ENCODE measurements at places on chromosomes 6 and 20.

DNA sequence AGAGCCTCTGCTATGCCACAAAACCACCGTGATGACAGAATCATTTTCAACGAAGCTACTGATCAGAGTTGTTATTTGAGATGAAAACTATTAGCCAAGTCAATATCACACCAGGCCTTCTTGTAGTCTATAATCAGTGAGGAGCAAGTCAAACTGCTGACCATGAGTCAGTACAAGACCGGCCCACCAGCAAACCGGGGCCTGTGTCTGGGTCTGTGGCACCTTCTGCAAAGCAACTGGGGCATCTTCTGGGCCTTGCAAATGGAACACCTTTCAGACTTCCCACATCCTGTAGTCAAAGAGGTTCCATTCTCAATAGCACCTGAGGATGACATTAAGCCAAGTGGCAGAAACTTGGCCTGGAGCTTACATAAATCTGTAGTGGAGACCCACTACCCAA is 38.5 kb downstream of the CPXM1 start:
- no peak for DNase-seq

DNA sequence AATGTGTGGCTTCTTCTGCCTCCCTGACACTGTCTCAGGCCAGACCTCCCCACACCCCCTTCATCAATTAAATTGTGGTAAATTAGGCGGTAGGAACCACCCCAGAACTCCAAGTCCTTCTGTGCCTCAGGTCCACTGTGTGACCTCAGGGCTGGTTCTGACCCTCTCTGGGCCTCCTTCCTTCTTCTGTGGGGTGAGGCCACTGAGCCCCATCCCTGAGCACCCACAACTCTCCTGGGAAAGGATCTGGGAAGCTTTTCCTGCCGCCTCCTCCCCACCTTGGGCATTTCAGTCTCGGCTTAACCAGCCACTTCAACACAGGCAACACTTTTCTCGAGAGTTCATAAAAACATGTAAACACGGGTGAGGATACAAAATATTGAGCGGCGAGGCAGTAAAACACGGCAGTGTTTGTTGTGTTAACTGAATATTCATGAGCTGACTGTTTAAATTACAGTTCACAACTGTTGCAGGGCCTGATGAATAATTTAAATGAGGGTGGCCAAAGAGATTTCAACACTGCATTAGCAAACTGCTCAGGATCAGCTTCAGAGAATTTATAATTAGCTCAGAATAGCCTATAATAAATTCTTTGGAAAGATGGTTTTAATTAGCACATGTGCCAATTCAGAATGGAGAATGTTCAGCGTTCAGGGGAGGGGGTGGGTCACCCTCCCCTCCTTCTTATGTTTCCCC is 112.1 kb downstream of the TOX2 start:
- DNase-seq = peak; percentile 55

DNA sequence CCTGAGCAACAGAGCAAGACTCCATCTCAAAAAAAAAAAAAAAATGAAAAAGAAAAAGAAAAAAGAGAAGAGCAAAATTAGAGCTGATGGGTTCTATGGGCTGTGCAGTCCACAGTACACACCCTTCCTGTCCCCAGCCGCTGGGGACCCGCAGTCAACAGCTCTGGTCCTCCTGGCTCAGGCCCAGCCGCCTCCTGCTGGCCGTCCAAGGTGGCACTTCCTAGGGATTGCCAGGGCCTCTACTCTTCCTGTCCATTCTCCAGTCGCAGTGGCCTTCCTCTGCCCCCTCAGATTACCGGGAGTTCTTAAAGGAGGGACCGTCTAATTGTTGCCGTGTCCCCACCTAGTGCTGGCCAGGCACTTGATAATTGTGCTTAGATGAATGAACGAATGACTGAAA is 41.7 kb downstream of the TMEM242 start:
- no peak for DNase-seq

GRCh38 chr20:31842471-31843157 is 2.8 kb downstream of the FOXS1 start:
- no peak for DNase-seq

DNA sequence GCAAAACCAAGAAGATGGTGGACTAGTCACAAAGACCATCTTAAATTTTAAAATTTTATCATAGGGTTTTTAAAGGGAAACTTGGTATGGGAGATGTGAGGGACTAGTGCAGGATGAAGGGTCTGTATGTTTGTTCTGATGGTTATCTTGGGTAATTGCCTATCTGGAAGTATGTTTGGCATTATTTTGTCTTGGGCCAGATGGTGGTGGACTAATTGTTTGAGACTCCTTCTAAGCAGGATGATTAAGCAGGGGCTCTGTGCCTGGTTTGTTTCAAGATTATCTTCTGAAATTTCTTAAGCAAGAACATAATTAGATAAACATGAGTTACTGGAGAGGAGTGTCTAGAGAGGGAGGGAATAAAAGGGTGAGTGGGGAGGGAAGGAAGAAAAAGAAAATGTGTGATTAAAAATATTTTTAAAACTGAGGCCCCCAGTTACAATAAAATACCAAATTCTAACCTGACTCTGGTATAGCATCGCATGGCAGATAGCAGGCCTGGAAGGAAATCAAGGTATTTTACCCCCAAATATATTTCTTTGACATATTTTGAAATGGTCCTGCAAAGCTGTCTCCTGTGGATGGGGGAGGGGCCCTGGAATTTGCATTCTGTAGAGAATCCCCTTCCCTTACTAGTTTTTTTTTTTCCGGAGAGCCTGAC is 49.9 kb upstream of the FAM184A start:
- DNase-seq = no peak

DNA sequence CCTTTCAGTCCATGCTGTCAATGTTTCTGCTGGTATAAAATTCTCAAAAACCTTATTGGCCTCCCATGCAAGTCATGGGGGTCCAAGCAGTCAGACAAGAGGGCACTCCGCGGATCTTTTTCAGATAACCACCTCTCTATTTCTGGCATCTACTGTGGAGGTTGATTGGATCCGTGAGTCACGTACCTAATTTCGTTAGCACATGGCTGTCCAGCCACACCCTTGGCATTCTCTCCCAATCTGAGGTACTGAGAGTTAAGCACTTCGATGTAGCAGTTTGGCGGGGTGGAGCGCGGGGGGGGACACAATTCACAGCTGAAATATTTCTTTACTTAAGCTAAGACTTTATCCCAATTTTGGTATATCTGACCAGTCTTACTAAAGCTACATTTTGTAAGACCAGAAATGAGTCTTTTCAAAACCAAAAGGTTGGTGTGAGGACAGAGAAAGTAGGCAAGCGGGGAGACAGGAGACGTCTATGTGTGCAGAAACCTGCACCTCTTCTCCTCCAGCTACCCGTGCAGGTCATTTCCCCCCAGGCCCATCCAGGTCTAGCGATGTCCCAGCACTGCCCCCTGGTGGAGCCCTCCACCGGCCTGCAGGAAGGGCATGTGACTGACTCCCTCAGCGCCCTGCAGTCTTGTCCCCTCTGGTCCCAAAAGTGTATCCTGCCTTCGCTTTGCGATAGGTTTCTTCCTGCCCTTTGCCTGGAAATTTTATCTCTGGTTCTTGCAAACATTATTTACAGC is 113.1 kb downstream of the ADAT2 start:
- DNase-seq = no peak

DNA sequence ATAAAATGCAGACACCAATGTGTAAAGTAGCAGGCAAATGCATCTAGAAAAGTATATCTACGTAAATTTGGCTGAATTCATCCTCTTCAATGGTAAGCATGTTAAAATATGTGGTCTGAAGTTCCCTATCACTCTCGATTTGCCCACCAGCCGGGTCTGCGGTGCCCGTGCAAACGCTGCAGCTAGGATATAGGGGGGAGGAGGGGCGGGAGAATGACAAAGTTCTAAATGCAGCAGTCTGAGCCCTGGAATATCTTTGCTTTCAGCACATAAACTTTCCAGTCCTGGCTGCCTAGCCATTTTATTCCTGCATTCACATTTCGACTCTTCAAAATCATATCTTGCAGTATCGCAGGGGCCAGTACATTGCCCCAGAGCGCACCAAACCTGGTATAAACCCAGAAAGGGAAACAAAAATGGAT is 708 bp downstream of the NRN1 start:
- DNase-seq = no peak

DNA sequence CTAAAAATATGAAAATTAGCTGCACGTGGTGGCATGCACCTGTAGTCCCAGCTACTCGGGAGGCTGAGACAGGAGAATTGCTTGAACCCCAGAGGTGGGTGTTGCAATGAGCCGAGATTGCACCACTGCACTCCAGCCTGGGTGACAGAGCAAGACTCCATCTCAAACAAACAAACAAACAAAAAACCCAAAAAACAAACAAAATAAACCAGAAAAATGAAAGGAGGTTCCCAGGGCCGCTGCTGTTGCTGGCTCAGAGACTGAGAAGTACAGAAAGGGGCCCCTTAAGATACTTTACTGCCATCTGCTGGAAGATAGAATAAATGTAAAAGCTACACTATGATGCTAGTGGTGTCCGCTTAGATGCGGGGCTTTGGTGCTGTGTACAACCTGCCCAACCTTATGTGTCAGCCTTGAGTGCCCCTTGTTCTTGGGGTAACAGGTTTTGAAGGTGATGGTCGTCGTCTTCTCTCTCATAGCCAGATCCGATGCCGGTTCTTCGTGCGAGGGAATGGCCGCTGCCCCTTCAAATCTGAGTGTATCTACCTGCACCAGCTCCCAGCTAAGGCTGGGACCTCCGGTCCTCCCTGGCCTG is 2.8 kb upstream of the FANCE start:
- DNase-seq = peak; percentile 15

- no peak for DNase-seq
Measured at GRCh38 chr20:37973059-37973910, 60.0 kb downstream of the TTI1 start.

- peak; percentile 73 for DNase-seq
Measured at GRCh38 chr6:18122128-18123093, at the start of gene NHLRC1. Gene NHLRC1 (minus strand): TSS chr6:18122677. CDS start chr6:18122606, 71 bp downstream.

DNA sequence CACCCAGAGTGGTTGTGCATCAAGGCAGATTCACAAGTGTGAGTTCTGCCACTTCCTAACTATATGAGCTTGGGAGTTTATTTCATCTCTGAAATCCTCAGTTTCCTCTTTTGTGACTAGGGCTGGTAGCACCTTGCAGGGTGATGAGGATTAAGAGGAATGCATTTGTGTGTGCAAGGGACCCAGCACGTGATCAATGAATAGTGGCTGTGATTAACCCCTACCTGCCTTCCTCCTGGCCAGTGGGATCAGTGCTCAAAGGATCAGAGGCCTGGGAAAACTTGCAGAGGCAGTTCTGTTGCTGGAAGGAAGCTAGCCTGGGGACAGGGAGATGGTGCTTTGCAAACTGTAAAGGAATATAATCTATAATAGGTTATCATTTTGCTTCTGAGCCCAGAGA is 7.3 kb downstream of the SDC4 start:
- DNase-seq = no peak

- no peak for DNase-seq
Measured at GRCh38 chr6:154796484-154796883, 63.3 kb downstream of the SCAF8 start.

DNA sequence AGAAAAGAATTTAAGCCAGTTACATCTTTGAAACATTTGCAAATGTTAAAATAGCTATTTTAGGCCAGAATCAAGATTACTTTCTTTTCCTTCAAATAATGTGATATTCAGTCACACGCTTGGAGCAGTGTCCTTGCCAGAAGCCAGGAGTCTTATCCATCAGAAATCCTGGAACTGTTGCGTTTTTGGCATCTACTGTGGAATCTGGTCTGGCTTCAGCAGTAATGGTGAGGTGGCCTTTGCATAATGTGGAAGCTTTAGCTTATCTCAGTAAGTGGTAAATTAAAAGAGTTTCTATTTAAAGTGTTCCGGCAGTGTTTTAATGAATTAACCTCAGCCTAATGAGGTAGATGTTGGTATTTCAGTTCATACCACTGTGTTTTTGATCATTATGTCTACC is 97.6 kb downstream of the FIG4 start:
- DNase-seq = no peak

DNA sequence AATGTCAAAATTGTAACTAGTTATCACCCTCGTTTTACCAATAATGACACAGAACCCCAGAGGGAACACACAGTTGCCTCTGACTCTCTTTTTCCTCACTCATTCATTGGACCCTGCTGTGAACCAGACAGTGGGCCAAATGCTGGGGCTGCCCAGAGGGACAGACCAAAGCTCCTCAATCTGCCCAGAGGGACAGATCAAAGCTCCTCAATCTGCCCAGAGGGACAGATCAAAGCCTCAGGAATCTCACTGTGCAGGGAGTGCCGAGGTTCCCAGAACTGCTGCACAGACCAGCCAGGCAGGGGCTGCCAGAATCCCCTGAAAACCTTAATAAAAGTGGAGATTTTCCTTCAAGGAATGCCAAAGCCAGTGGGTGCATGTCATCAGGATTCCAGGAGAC is 179.1 kb downstream of the SOD2 start:
- peak; percentile 8 for DNase-seq

- DNase-seq = no peak
Measured at GRCh38 chr20:4165984-4166725, 150.8 kb upstream of the RNF24 start.

DNA sequence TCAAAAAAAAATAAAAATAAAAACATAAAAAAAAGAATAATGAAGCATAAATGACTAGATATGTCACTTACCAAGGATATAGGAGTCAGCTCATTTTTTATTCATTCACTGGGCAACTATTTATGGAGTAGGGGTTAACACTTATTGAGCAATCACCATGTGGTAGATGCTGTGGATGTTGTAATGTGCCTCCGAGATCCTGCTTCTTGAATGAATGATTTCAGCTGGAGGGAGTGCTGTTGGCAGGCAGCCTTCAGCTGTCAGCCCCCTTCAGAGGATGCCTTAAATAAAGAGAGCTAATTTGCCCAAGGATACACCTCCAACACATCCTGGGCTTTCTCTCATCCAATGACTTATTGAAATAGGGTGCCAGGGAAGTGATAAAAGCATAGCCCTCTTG is 229.5 kb upstream of the DTNBP1 start:
- peak; percentile 21 for DNase-seq

- no peak for DNase-seq
Measured at GRCh38 chr6:168129292-168130167, 50.5 kb upstream of the FRMD1 start.

DNA sequence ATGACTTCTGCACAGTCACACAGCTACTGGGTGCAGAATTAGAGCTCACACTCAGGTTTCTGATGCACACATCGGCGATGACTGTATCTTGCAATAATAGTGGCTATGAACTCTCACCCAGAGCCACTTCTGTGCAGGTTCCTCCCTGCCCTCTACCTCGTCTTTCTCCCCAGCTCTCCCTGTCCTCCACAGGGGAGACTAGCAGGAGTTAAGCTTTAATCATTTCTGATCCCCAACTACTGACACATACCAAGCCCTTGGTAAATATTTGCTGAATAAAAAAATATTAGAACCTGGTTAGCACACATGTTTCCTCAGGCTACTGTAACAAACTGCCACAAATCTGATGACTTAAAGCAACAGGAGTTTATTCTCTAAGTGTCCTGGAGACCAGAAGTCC is 222.7 kb upstream of the FOXA2 start:
- no peak for DNase-seq

- DNase-seq = no peak
Measured at GRCh38 chr20:38893565-38894090, 32.6 kb upstream of the FAM83D start.

DNA sequence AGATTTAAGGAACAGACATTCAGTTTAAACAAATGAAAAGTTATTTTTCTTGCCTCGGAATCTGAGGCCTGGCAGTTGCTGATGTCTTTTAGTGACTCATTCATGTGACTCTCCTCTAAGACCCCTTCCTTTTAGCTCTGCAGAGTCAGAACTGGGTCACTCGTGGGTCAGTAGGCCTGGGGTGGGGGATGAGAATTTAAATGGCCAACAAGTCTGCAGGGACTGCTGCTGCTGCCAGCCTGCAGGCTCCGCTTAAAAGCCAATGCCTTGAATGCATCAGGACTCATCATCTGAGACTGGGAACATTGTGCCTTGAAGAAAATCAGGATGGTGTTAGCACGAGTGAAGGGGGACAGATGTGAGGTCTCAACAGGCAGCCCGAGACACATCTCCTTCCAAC is 404.3 kb downstream of the CDH26 start:
- no peak for DNase-seq
